Heart right ventricle (tissue), 16 donors: ENCODE measurements at places on chromosomes 16 and 17.

- no peak overlapping the region for H3K27ac ChIP-seq
- H3K4me1 ChIP-seq, result no peaks in the 10 kb centered on the region
- DNase-seq, result no peak
- H3K36me3 ChIP-seq, result no peaks in the 10 kb centered on the region
Observed at GRCh38 chr17:56064506-56064905, 88.8 kb upstream of the ANKFN1 start.

- peaks cover 10% of the 10 kb centered on the region for H3K4me1 ChIP-seq
- H3K36me3 ChIP-seq, result peaks cover 60% of the 10 kb centered on the region
- no peaks in the 10 kb centered on the region for H3K27me3 ChIP-seq
- DNase-seq, result no peak
- H3K27ac ChIP-seq, result no peak overlapping the region
Observed at GRCh38 chr17:75063201-75063600, 16.2 kb downstream of the KCTD2 start.

- peaks cover 5% of the 10 kb centered on the region for H3K36me3 ChIP-seq
- no peak overlapping the region for H3K4me3 ChIP-seq
- no peak overlapping the region for H3K27ac ChIP-seq
- H3K4me1 ChIP-seq, result no peaks in the 10 kb centered on the region
- H3K27me3 ChIP-seq, result no peaks in the 10 kb centered on the region
- no peak for DNase-seq
Observed at GRCh38 chr17:21542070-21542469, 150.3 kb upstream of the KCNJ18 start.

DNA sequence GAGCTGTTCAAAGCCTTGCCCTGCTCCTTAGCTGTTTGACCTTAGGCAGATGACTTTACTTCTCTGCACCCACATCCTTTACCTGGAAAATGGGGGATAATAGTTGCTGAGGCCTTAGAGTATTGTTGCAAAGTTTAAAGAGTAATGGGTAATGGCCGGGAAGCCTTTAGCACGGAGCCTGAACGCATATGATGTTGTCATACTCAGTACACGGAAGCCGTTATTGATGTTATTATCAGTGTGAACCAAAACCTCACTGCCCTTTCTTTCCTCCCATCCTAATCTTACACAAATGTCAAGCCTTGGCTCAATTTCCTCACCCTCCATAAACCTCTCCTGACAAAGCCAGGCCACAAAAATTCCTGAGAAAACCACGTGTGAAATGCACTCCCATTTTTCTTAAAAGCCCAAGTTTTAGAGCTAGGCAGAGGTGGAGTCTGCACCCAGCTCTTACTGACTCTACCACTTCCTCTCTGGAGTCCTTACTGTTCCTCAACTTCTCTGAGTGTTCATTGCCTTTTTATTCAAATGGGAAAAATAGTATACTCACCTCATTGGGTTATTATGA is 67.3 kb upstream of the CACNG3 start:
- H3K4me3 ChIP-seq, result no peak overlapping the region
- H3K27ac ChIP-seq, result no peak overlapping the region
- DNase-seq, result no peak
- H3K4me1 ChIP-seq, result no peaks in the 10 kb centered on the region

DNA sequence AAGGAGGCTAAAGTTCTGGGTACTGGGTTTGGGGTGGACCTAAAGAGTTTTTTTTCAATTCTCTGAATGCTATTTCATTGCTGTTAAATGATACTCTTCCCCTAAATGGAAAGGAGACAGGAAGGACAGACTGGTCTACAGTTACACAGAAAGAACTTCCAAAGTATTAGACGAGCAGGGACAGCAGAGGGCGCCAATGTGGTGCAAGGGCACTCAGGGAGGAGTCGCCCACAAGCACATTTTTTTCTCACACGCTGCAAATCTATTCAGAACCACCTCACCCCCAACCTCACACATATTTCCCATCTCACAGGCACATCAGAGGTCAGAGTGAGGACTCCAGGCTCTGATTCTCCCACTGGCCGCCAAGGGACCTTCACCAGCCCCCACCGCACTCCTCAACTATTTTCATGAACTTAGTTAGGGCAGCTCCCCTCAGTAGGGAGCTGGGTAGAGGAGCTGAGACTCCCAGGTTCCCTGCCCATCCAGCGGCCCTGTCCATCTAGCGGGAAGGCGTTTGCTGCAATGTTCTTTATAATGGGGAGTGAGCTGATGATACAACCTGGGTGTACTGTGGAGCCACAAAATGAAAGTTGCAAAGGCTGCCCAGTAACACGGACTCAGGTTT is 6.8 kb upstream of the CA4 start:
- H3K36me3 ChIP-seq, result no peaks in the 10 kb centered on the region
- H3K27me3 ChIP-seq, result peaks cover 30% of the 10 kb centered on the region
- DNase-seq, result peak; percentile 89
- no peak overlapping the region for H3K27ac ChIP-seq
- no peak overlapping the region for H3K4me3 ChIP-seq
- H3K4me1 ChIP-seq, result peaks cover 54% of the 10 kb centered on the region

DNA sequence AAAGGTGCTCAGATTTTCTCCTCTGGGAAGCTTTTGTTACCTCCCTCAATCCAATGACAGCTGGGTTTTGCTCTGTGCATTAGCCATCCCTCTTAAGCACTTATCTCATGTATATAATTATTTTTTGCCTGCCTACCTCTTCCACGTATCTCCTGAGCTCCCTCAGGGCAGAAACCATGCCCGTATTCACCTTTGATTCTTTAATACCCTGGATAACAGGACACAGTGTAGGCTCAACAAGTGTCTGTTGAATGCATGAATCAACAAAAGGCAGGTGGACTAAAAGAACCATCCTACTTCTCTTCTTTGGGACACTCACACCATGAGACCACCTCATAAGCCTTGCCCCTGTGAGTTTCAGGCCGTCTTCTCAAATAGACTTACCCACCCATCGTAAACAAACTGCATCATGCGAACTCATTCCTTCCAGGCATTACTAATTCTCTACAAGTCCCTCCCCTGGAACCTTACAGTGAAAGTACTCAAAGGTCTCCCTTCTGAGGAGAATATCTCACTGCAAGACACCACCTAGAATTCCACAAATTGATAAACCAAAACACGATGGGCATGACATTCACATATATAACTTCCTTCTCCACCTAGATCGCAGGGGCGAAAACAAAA is 3.2 kb downstream of the ARHGAP17 start:
- no peak for DNase-seq
- peaks cover 79% of the 10 kb centered on the region for H3K4me1 ChIP-seq
- no peaks in the 10 kb centered on the region for H3K27me3 ChIP-seq
- H3K36me3 ChIP-seq, result no peaks in the 10 kb centered on the region
- H3K4me3 ChIP-seq, result no peak overlapping the region
